ENCODE measurements at places on chromosomes 2 and 18. TPM values are rescaled to one million over a fixed set of nuclear protein-coding genes. Genes with fewer than 3 reads are reported as not detected.

DNA sequence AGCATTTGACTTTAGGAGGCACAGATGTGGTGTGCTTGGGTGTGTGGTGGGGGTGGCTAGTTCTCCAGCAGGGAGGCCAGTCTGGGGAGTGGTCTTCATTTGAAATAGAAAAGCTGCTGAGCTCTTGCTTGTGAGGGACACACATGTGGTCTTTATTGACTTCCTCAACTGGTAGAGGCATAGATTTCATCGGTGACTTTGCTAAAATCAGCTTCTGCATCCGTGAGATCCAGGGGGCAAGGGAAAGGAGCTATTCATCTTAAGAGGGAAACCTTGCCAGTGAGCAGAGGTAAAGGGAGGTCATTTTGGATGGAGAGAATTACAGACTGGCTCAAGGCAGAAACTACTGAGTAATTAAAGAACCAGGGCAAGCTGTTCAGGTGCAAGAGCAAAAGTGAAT lies 4.7 kb downstream of the MAPRE3 start:
- no peak overlapping the region for H3K4me3 ChIP-seq
- H3K36me3 ChIP-seq, result no peaks in the 10 kb centered on the region
- no peak for DNase-seq
- H3K4me1 ChIP-seq, result peaks cover 9% of the 10 kb centered on the region
- no peaks in the 10 kb centered on the region for H3K27me3 ChIP-seq

The TLX2 gene
- 0.18 TPM for total RNA-seq

DNA sequence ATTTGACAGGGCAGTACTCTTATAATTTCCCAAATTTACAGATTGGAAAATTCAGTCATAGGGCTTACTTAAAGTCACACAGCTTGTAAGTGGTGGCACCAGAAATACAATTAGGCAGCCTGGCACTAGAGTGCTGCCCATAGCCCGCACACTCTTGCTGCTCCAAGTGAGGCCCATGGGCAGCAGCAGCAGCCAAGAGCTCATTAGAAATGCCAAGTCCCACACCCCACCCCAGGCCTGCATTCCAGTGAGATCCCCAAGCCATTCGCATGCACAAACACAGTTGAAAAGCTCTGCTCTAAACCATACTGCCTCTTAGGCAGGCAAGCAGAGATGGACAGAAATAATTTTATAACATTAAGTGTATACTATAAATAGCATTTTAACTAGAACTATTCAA lies 379.3 kb upstream of the PKDCC start:
- H3K27me3 ChIP-seq, result peaks cover 2% of the 10 kb centered on the region
- H3K36me3 ChIP-seq, result no peaks in the 10 kb centered on the region
- H3K4me1 ChIP-seq, result no peaks in the 10 kb centered on the region

DNA sequence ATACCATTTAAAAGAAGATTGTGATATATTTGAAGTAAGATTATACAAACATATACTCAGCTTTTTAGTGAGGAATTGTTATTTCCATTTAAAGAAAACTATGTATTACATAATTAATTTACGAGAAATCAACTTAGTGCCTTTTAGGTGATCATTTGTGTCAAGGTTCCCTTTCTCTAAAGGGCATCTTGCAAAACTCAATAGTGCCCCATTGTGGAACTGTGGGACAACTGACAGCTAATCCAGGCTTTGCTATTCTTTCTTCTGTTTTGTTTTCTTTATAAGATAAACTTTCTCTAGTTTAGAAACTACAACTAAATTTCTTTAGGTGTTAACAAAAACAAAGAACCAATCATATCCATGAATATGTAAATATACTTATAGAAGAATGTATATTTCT lies 24.3 kb upstream of the VIT start:
- no peak overlapping the region for H3K27ac ChIP-seq
- H3K4me1 ChIP-seq, result peaks cover 7% of the 10 kb centered on the region
- H3K27me3 ChIP-seq, result peaks cover 10% of the 10 kb centered on the region
- H3K36me3 ChIP-seq, result no peaks in the 10 kb centered on the region
- DNase-seq, result no peak
- no peak overlapping the region for H3K4me3 ChIP-seq

- peaks cover 4% of the 10 kb centered on the region for H3K27me3 ChIP-seq
- DNase-seq, result no peak
- no peaks in the 10 kb centered on the region for H3K36me3 ChIP-seq
These were observed 95.0 kb upstream of the CCDC68 start for GRCh38 chr18:55054021-55054990.

GRCh38 chr2:233041722-233042323 lies 9.4 kb downstream of the NEU2 start:
- no peaks in the 10 kb centered on the region for H3K4me1 ChIP-seq
- H3K4me3 ChIP-seq, result no peak overlapping the region
- no peaks in the 10 kb centered on the region for H3K36me3 ChIP-seq
- no peak for DNase-seq
- H3K27ac ChIP-seq, result no peak overlapping the region
- H3K27me3 ChIP-seq, result no peaks in the 10 kb centered on the region

GRCh38 chr2:234768608-234769196 lies 183.1 kb upstream of the SH3BP4 start:
- no peaks in the 10 kb centered on the region for H3K4me1 ChIP-seq
- peaks cover 15% of the 10 kb centered on the region for H3K27me3 ChIP-seq
- H3K36me3 ChIP-seq, result no peaks in the 10 kb centered on the region
- H3K4me3 ChIP-seq, result no peak overlapping the region
- no peak for DNase-seq

DNA sequence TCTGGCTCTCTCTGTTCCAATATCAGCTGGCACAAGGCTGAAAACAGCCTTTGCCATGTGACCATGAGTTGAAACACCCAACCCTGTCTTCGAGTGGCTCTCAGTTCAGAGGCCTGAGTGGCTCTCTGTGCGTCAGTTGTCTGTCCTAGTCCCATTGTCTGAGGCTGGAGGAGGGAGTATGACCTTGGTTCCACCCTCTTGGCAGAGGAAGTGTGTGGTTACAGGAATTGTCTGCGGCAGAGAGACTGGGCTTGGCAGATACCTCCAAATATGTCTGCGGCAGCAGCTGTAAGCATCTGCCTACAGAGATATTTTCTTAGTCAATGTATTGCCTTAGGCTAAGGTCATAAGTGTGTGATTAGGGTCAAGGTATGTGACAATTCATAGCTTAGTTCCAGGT lies 32.6 kb downstream of the CNGA3 start:
- no peak overlapping the region for H3K27ac ChIP-seq
- H3K27me3 ChIP-seq, result peaks cover 6% of the 10 kb centered on the region
- H3K36me3 ChIP-seq, result no peaks in the 10 kb centered on the region

The CABYR gene
- 0.83 TPM for total RNA-seq

GRCh38 chr2:122500316-122501105 lies 745.1 kb downstream of the TSN start:
- no peaks in the 10 kb centered on the region for H3K4me1 ChIP-seq
- H3K4me3 ChIP-seq, result no peak overlapping the region
- H3K36me3 ChIP-seq, result no peaks in the 10 kb centered on the region

GRCh38 chr18:35284841-35285240 lies 5.2 kb downstream of the ZSCAN30 start:
- no peak for DNase-seq
- peaks cover 37% of the 10 kb centered on the region for H3K36me3 ChIP-seq
- peaks cover 31% of the 10 kb centered on the region for H3K4me1 ChIP-seq
- H3K27ac ChIP-seq, result no peak overlapping the region

GRCh38 chr2:25374827-25375226 lies 33.1 kb upstream of the DNMT3A start:
- peaks cover 43% of the 10 kb centered on the region for H3K4me1 ChIP-seq
- H3K4me3 ChIP-seq, result no peak overlapping the region

- no peak overlapping the region for H3K27ac ChIP-seq
- no peaks in the 10 kb centered on the region for H3K4me1 ChIP-seq
- H3K4me3 ChIP-seq, result no peak overlapping the region
- no peaks in the 10 kb centered on the region for H3K27me3 ChIP-seq
These were observed 29.6 kb downstream of the STEAP3 start for GRCh38 chr2:119253114-119253702.

- DNase-seq, result no peak
- H3K27ac ChIP-seq, result peak overlapping the region; percentile 94
- H3K36me3 ChIP-seq, result peaks cover 41% of the 10 kb centered on the region
- H3K27me3 ChIP-seq, result peaks cover 8% of the 10 kb centered on the region
These were observed 312 bp downstream of the NR4A2 start for GRCh38 chr2:156332284-156332533.

DNA sequence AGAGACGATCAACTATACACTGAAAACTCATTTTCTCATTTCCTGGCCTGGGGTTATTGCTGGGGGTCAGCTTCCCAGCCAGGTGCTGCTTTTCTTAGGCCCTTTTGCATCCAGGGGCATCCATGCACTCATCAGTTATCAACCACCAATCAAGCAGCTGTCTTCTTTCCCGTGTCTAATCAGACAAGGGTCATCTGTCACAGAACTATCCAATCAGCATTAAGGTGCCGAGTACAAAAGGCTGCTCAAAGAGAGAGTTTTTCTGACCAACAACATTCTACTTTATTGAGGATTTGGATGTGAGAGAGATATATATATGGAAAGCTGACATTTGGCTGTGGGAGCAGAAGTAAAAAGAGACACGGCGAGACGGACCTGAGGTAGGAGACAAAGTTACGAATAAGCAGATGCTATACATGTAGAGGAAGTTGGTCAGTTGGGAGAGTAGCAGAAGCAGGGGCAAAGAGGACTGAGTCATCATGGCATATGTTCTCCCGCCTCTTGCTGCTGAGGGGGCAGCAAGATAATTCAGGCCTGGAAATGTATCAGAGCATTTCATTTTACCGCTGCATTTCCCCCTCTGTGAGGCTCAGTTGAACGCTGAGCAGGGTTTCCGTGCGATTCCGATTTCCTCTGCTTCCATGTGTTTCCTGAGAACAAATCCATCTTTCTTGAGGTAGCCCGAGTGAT lies 129.3 kb downstream of the NUP35 start:
- H3K27me3 ChIP-seq, result no peaks in the 10 kb centered on the region
- H3K4me1 ChIP-seq, result no peaks in the 10 kb centered on the region
- H3K4me3 ChIP-seq, result no peak overlapping the region
- no peak overlapping the region for H3K27ac ChIP-seq
- no peak for DNase-seq

The EPB41L3 gene
- 13.4 TPM for total RNA-seq

The NLRC4 gene
- total RNA-seq, result 0.23 TPM

GRCh38 chr2:73642338-73643018 lies at the start of gene NAT8:
NAT8 (minus strand) TSS chr2:73642422; CDS start chr2:73641628, 794 bp downstream.
- no peak for DNase-seq
- H3K4me1 ChIP-seq, result no peaks in the 10 kb centered on the region
- peaks cover 2% of the 10 kb centered on the region for H3K36me3 ChIP-seq

The TMBIM1 gene
- total RNA-seq, result 51.1 TPM

The LIPT1 gene
- 4.6 TPM for total RNA-seq

The SERPINB10 gene
- not detected for total RNA-seq

GRCh38 chr2:82124629-82125028 lies 1820.1 kb upstream of the LRRTM1 start:
- H3K4me1 ChIP-seq, result no peaks in the 10 kb centered on the region
- H3K27ac ChIP-seq, result no peak overlapping the region
- H3K36me3 ChIP-seq, result no peaks in the 10 kb centered on the region
- H3K27me3 ChIP-seq, result no peaks in the 10 kb centered on the region
- H3K4me3 ChIP-seq, result no peak overlapping the region

The LONRF2 gene
- total RNA-seq, result 0.04 TPM

DNA sequence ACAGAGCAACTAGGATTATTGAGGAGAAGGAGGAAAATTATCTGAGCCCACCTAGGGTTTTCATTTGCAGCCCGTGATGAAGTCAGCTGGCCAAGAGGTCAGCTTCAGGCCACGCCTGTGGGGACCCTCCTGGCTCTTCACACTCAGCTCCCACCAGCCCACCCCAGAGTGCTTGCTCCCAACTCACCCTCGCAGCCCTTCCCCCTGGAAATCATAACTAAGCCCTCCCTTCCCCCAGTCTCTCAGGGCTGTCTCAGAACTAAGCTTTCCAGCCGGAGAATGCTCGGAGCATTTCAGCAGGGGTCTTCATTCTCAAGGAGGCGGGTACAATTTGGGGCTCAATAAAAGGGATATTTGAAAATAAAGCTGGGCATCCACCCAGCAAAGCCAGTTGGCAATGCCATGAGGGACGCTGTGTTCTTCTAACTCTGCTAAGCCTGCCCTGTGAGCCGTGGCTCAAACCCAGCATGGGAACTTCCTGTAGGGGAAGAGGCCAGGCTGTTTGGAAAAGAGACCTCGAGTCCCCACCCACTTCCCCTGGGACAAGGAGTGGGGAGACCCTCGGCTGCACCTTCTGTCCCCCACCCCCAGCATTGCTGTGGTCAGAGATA lies 194.9 kb downstream of the CTIF start:
- H3K4me3 ChIP-seq, result no peak overlapping the region
- H3K36me3 ChIP-seq, result no peaks in the 10 kb centered on the region
- no peak overlapping the region for H3K27ac ChIP-seq
- no peaks in the 10 kb centered on the region for H3K27me3 ChIP-seq

GRCh38 chr18:22946217-22946616 lies 13.1 kb downstream of the RBBP8 start:
- H3K27me3 ChIP-seq, result no peaks in the 10 kb centered on the region
- no peak for DNase-seq
- H3K4me1 ChIP-seq, result no peaks in the 10 kb centered on the region
- no peak overlapping the region for H3K27ac ChIP-seq

DNA sequence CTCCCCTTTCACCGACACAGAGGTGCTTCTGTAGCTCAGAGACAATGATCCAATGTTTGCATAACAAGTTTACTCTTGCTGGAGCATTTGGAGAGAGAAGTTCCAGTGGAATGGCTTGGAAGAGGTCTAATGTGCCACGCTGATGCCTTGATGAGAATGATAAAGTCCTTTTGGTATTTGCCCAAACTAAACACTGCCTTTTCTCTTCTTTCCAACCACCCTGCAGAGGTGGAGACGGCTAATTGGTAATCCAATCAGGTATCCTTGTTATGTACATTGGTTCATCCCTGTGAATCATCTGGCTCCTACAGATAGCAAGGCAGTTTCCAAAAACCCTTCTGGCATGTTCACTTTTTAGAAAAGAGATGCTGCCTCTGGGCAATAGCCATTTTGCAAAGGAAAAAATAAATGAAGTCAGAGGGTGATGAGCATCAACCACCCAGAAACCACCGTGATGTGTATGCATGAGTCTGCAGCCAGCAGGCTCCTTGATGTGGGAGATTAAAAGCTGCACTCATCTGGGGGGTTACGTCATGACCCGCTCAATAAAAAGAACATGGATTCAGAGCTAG lies 40.6 kb downstream of the KIAA2012 start:
- no peaks in the 10 kb centered on the region for H3K36me3 ChIP-seq
- no peak overlapping the region for H3K27ac ChIP-seq
- H3K4me1 ChIP-seq, result no peaks in the 10 kb centered on the region
- no peak overlapping the region for H3K4me3 ChIP-seq

GRCh38 chr18:41948544-41949110 lies 6.4 kb upstream of the PIK3C3 start:
- H3K4me1 ChIP-seq, result peaks cover 13% of the 10 kb centered on the region
- no peak for DNase-seq
- H3K27ac ChIP-seq, result no peak overlapping the region
- no peaks in the 10 kb centered on the region for H3K36me3 ChIP-seq
